ENCODE measurements at places on chromosomes 5 and 9. TPM values are rescaled to one million over a fixed set of nuclear protein-coding genes. Genes with fewer than 3 reads are reported as not detected.

PDE6A gene
- not detected for total RNA-seq

MEF2C gene
- total RNA-seq: 49.3 TPM

ANXA6 gene
- 267 TPM for total RNA-seq

GRM6 gene
- total RNA-seq: not detected

HTR1A gene
- total RNA-seq: not detected

PCDHB5 gene
- 2.4 TPM for total RNA-seq

SURF1 gene
- total RNA-seq: 57.3 TPM

TMC1 gene
- total RNA-seq: 0.17 TPM

ROPN1L gene
- not detected for total RNA-seq

SLC45A2 gene
- total RNA-seq: not detected

IFNA4 gene
- not detected for total RNA-seq

SNX30 gene
- 13.2 TPM for total RNA-seq

FABP6 gene
- not detected for total RNA-seq

CDKN2A gene
- 3.1 TPM for total RNA-seq

ACER2 gene
- total RNA-seq: 46.7 TPM

MLANA gene
- not detected for total RNA-seq

All from subcutaneous adipose tissue (tissue), 4 donors.